ENCODE measurements at places on chromosomes 7 and 10. TPM values are rescaled to one million over a fixed set of nuclear protein-coding genes. Genes with fewer than 3 reads are reported as not detected.

AGAP5 gene
- total RNA-seq: 1.8 TPM

NSUN5 gene
- 12.9 TPM for total RNA-seq

MLXIPL gene
- 0.42 TPM for total RNA-seq

PTF1A gene
- total RNA-seq: not detected

PRKCQ gene
- total RNA-seq: 43.2 TPM

MSMB gene
- not detected for total RNA-seq

BBS9 gene
- total RNA-seq: 29.5 TPM

ANKRD22 gene
- total RNA-seq: 0.31 TPM

RBM20 gene
- 1.0 TPM for total RNA-seq

SH2D4B gene
- 0.10 TPM for total RNA-seq

CHAT gene
- total RNA-seq: not detected

CAV1 gene
- total RNA-seq: 1.5 TPM

TSPAN15 gene
- 1.6 TPM for total RNA-seq

CHST3 gene
- under 0.01 TPM for total RNA-seq

ARHGAP19 gene
- total RNA-seq: 7.8 TPM

GBX1 gene
- not detected for total RNA-seq

BTBD16 gene
- not detected for total RNA-seq

BNIP3 gene
- 13.5 TPM for total RNA-seq

DOCK1 gene
- total RNA-seq: 0.42 TPM

KLF14 gene
- total RNA-seq: under 0.01 TPM

MKI67 gene
- 1.8 TPM for total RNA-seq

KCNH2 gene
- total RNA-seq: 0.94 TPM

NANOS1 gene
- under 0.01 TPM for total RNA-seq

NPTX2 gene
- total RNA-seq: 0.42 TPM

SSBP1 gene
- 94.9 TPM for total RNA-seq

KIF20B gene
- total RNA-seq: 23.4 TPM

PROSER2 gene
- 4.7 TPM for total RNA-seq

SEMA3E gene
- not detected for total RNA-seq

ASZ1 gene
- not detected for total RNA-seq

ENTPD7 gene
- 4.6 TPM for total RNA-seq

IQCE gene
- total RNA-seq: 2.7 TPM

OR13A1 gene
- total RNA-seq: 0.10 TPM

CFAP46 gene
- total RNA-seq: under 0.01 TPM

DNA2 gene
- 7.5 TPM for total RNA-seq

AOAH gene
- total RNA-seq: 128 TPM

DGKI gene
- 0.21 TPM for total RNA-seq

PSMA2 gene
- 58.4 TPM for total RNA-seq

PRR15 gene
- total RNA-seq: not detected

HACD1 gene
- total RNA-seq: 0.84 TPM

OR2A7 gene
- total RNA-seq: 3.6 TPM

OR2A12 gene
- total RNA-seq: not detected

GNGT1 gene
- total RNA-seq: not detected

AGR2 gene
- not detected for total RNA-seq

FAM221A gene
- 4.4 TPM for total RNA-seq

MCM10 gene
- total RNA-seq: 0.42 TPM

All from mononuclear cell (primary cell).